ENCODE measurements at places on chromosomes 11 and 22.

DNA sequence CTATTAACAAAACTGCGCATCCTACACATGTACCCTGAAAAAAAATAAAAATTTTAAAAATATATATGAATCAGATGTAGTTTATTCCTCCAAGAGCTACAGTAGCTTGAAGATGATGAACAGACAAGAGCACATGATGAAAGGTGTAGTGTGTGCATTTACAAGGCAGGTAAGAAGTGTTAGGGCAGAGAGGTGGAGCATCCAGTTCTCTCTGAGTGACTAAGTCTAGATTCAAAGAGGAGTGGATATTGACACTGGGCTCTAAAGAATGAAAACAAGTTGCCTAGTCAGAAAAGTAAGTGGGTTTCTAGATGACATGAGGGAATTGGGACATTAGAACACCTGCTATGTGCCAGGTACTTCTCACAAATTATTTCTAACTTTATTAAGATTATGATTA lies 76.0 kb upstream of the CARD18 start:
- DNase-seq: no peak

GRCh38 chr22:25823276-25823675 lies 81.3 kb downstream of the MYO18B start:
- DNase-seq: no peak

GRCh38 chr11:61377461-61378160 lies 14.8 kb upstream of the TMEM216 start:
- no peak for DNase-seq

DNA sequence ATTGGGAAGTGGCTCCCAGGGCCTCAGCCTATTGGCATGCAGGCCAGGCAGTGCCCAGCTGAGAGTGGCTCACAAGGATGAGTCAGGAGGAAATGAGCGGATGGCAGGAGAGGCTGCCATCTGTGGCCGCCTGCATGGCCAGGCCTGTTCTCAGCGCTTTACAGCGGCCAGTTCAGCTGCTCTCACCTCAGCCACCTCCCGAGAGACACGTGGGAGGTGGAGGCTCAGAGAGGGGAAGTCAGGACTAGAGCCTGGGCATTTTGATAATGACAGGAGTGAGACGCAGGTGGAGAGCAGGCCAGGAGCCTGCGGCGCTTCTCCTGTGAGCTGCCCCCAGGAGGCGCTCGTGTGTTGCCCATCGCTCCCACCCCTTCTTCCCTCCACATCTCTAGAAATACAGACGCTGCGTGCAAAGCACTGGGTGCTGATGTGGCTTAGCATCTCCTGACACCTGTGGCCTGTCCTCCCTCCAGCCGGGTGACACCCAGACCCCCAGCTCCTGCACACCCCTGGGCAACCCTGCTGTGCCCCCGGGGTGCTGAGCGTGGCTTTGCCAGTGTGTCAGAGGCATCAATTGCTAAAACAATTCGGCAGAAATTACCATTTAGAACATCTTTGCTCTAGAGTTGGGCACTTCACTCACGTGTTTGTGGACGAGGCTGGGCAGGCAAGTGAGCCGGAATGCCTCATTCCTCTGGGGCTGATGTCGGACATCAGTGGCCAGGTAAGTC lies 21.4 kb upstream of the PANX2 start:
- peak; percentile 63 for DNase-seq

DNA sequence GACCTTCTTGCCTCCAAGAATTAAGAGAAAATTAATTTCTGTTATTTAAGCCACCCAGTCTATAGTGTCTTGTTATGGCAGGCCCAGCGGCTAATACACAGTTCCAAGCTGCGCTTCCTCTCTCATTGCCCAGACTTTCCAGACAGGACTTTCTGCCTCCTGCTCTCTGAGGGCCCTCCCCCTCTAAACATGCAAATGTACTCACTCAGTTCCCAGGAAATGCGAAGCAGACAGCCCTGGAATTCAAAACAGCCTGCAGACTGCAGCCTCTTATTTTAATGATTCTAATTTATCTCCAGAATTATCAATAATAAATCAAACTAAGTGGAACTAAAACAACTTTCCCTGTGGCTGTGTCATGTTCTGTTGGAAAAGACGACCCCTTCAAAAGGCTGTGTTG lies 115.5 kb upstream of the ISX start:
- no peak for DNase-seq

DNA sequence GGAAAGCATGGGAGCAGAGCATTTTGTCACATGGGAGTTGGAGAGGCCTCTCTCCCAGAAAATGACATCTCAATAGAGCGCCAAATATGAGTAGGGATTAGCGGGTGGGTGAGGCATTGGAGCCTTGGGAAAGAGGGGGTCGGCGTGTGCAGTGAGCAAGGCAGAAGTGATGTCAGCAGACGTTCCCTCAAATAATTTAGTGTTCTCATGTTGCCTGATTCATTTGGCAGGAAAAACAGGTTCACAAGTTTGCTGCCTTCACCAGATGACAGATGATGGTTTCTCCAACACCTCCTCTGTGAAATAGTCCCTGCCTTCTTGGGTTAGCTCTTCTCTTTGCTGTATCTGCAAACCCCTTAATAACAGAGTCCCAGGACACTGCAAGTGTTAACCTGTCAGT lies 118.5 kb upstream of the ARHGAP20 start:
- DNase-seq: no peak
